ENCODE measurements at places on chromosomes 7 and 10.

GRCh38 chr7:3154881-3155494 is 111.3 kb upstream of the CARD11 start:
- no peak for DNase-seq

- DNase-seq, result no peak
Observed at GRCh38 chr7:135920478-135920877, 56.7 kb downstream of the MTPN start.

GRCh38 chr7:36400606-36401005 is 10.9 kb downstream of the ANLN start:
- DNase-seq, result no peak

DNA sequence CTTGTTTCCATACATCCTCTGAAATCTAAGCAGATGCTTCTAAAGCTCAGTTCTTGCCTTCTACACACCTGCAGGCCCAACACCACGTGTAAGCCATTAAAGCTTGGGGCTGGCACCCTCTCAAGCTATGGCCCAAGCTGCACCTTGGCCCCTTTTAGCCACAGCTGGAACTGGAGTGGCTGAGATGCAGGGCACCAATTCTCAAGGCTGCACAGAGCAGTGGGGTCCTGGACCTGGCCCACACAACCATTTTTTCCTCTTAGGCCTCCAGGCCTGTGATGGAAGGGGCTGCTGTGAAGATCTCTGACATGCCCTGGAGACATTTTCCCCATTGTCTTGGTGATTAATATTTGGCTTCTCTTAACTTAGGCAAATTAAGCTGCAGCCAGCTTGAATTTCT is 38.8 kb upstream of the ZMYND11 start:
- no peak for DNase-seq

DNA sequence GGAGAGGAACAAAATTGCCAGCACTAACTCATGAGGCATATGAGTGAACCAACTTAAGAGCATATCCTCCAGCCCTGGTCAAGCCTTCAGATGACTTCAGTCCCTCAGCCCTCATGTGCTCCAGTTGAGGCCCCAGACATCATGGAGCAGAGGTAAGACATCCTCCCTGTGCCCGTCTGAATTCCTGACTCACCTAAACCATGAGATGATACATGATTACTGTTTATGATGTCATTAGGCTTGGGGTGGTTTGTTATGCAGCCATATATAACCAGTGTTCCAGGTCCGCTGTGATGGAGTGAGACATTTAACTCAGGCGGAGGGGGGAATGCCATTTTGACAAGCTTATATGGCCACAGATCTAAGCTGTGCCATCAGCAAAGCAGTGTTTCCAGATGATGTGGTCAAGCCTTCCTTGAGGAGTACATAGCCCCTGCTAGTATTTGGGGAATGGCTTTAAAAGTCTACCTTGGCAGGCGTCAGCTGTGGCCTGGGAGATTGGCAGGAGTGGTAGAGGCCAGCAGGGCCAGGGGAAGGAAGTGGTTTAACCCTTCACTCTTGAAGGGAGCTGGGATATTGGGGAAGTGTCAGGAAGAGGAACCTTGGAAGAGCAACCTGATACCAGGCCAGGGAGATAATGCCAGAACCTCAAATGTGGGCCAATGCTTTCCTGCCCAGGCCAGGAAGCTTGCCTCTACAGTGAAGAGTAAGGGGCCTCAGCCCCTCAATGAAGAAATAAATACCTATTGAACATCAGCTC is 343.0 kb upstream of the PODXL start:
- no peak for DNase-seq

GRCh38 chr10:103569896-103570295 is 76.4 kb downstream of the NEURL1 start:
- no peak for DNase-seq
